ENCODE measurements at places on chromosomes 2 and 18.

- DNase-seq, result no peak
Measured at GRCh38 chr2:218030409-218031195, 27.8 kb upstream of the TNS1 start.

GRCh38 chr2:131035826-131036231 is 57.4 kb downstream of the FAM168B start:
- no peak for DNase-seq

- DNase-seq, result no peak
Measured at GRCh38 chr2:225694664-225695063, 295.2 kb downstream of the NYAP2 start.

GRCh38 chr2:190636361-190636760 is 12.5 kb upstream of the NAB1 start:
- DNase-seq, result no peak

DNA sequence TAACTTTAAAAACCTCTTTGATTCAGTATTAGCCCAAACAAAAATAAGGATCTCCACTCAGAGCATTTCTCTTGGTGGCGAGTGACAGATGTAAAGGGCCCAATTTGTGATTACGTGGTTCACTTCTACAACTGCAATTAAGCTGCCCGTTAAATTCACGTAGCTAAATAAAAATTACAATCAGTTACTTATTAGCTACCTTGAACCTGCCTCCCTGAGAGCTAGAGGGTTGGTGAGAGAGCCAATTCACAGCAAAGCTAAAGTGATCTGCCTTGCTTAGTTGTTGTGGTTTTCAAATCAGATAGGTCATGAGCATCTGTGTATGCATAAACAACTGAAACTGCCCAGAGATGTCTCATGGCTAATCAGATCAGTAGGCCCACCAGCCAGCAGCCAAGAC is 156.7 kb downstream of the RNF152 start:
- DNase-seq, result no peak
